Regular cardiac myocyte (primary cell): ENCODE measurements at places on chromosomes 3 and 15. TPM values are rescaled to one million over a fixed set of nuclear protein-coding genes. Genes with fewer than 3 reads are reported as not detected.

CCK gene
- 0.38 and 5.1 TPM in 2 replicates for total RNA-seq

KIF15 gene
- total RNA-seq, result 3.1 and 19.0 TPM in 2 replicates

GHSR gene
- total RNA-seq, result not detected in 2 replicates

TMC3 gene
- total RNA-seq, result 0.19 and 3.9 TPM in 2 replicates

LNP1 gene
- 3.5 and 5.9 TPM in 2 replicates for total RNA-seq
